ENCODE measurements at places on chromosomes 5 and 9.
A peak's percentile ranks its signal among the peaks of the same experiment; 100 is the strongest.

- no peak for DNase-seq
These were observed 35.8 kb upstream of the MAST4 start for GRCh38 chr5:66560371-66560770.

DNA sequence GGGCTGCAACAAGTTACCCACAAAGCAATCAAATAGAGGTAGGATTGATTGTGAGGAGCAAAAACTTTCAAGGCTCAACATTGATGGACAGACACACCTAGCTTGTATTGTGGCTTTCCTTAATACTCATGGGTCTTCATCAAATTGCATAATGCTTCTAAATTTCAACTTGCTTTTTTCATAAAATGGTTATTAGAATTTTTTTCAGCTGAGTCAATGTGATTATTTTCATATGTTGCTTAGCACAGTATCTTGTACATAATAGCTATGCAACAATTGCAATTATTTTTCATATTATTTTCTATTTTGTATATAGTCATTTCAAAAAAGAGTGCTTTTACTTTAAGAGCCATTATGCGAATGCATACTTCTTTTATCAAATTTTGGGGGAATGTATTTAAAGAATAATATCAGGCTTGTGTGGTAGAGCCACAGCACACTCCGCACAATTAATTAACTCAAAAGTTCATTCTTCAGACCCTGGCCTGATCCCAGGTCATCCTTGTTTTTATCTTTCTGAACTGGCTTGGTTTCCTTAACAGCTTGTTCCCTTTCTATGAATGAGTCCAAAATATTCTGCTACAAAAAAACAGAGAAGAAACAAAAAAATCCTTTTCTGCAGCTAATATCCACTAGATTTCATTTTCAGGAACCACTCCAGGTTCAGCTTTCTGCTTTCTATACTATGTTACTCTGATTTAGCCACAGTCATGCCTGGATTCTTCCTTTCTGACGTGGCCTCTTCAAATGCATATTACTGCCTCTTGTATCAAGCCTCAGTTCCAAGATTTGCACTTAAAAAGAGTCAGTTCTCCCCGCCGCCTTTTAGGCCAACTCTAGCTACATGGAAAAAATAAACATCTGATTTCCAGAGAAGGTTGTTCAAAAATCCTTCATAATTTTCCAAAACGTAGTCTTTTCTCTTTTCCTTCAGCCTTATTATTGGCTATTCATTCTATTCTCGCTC lies 45.3 kb upstream of the CDH9 start:
- DNase-seq: no peak

GRCh38 chr5:139492700-139493192 lies 10.2 kb upstream of the STING1 start:
- no peak for DNase-seq

- no peak for DNase-seq
These were observed 1.3 kb downstream of the DENND1A start for GRCh38 chr9:123928533-123929176.

DNA sequence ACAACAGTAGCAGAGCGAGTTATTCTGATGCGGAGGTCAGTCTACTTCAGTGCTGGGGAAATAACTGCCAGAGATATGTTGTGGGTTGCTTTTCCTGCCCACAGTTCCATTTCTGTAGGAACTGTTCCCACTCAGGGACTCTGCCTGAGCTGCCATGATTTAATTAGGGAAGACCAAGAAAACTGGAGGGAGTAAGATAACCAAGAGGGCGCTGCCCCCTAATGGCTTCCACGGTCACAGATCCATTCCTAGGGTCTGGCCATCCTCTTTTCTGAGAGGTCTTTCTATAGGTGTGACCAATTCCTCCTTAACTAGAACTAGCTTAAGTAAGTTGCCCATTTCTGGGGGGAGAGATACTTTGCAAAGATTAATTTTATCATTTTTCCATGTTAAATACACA lies 125.9 kb downstream of the APBA1 start:
- DNase-seq: peak; percentile 7

GRCh38 chr5:168646335-168646734 lies 67.2 kb upstream of the PANK3 start:
- no peak for DNase-seq

GRCh38 chr9:40884072-40884901 lies 244.2 kb downstream of the FOXD4L6 start:
- no peak for DNase-seq

GRCh38 chr5:140925806-140926442 lies at the start of gene PCDHAC1:
TSS of gene PCDHAC1 (plus strand) at chr5:140926299. CDS start at chr5:140926893, 594 bp downstream.
- no peak for DNase-seq

DNA sequence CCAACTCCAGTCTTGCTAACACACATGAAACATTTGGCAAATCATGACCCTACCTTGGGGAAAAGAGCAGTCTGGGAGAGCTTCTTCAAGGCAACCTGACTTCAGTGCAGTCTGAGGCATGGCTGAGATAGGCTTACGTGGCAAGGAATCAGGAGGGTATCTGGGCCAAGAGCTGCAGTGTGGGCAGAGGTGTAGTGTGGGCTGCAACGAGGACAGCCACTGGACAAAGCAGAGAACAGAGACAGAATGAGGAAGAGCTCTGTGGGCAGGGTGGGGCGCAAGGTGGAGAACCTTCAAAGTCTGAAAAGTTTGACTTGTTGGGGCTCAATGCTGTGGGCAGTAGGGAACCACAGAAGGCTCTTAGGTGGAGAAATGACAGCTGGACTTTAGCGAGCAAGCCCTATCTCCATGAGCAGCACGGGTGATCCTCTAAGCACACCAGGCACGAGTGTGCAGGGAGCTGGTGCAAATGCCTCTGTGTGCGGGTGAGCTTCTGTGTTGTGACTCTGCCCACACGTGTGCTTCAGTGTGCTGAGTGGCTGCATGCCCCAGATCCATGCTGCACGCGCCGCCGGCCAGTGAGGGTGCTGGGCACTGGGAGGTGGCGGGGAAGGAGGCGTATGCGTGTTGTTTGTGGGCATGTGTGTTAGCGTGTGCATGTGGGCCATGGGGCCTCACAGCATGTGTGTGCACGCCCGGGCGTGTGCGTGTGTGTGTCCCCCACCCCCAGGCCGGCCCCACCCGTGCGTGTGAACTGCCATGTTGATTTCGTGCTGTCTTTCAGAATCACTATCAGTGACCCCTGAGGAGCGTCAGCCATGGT lies 23.3 kb downstream of the GOLGA2 start:
- no peak for DNase-seq

- no peak for DNase-seq
These were observed 2.5 kb upstream of the PCDHAC1 start for GRCh38 chr5:140923601-140924000.

DNA sequence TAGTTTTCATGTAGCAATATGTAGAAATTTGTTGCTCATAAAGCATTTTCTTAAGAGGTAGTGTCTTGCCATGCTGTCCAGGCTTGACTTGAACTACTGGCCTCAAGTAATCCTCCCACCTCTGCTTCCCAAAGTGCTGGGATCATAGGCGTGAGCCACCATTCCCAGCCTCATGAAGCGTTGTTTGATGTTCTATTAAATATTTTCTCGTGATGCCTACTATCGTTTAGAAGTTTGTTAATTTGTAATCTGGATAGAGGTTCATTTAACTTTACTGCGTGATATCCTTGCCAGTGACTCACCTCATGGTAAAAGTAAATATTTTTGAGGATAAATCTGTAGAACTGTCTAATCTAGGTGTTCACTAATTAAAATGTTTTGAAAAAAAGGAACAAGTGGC lies 82.6 kb downstream of the VCAN start:
- DNase-seq: no peak

GRCh38 chr9:88721025-88721424 lies 186.0 kb downstream of the NXNL2 start:
- DNase-seq: no peak

GRCh38 chr9:5514617-5515260 lies 4.4 kb downstream of the PDCD1LG2 start:
- DNase-seq: no peak

- no peak for DNase-seq
These were observed at the start of gene UGT3A1 for GRCh38 chr5:35990941-35991611. TSS of gene UGT3A1 (minus strand) at chr5:35991390. CDS start at chr5:35991240, 150 bp downstream.

GRCh38 chr9:89046832-89047231 lies 55.6 kb downstream of the S1PR3 start:
- DNase-seq: no peak

GRCh38 chr9:136147890-136148714 lies 29.4 kb upstream of the TMEM250 start:
- DNase-seq: no peak

DNA sequence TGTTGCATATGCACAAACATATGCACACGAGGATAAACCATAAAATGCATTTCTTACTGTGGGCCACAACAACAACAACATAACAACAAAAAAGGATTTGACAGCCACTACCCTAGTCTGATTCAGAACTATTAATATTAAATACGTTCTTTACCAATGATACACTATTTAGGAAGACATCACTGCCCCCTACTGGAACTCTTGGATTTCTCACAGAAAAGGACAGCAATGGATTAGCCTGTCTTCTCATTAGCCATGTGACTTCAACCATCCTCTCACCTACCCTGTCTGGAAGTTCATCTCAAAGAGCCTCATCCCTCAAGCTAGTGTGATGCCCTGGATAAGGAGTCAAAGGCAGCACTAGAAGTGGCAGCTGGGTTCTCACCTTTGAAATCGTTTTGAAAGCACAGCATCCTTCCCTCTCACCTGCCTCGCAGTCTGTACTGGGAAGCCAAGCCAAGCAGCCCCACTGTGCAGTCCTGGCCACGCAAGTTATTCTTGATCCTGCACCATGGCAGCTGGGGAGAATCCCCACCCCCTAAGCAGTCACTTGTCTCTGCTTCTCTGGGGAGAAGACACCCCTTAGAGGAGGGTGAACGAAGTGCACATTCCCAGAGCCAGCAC lies 64.6 kb downstream of the SH3TC2 start:
- peak; percentile 63 for DNase-seq

GRCh38 chr5:171317230-171317629 lies 8.2 kb downstream of the TLX3 start:
- no peak for DNase-seq

DNA sequence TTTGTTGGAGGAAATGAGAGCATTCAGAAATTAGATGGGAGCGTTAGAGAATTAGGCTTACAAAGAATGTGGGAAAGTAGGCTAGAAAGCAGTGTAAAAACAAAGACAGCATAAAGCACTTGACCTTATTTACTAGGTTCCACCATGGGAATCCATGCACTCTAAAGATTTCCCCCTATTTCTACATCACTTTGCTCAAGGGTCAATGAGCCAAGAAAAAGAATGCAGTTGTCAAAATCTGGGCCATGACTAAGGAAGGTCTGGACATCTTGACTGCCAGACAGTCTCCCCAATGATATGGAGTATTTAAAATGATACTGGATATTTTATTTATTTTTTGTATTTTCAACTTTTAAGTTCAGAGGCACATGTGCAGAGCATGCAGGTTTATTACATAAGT lies 3.4 kb downstream of the TLR4 start:
- DNase-seq: no peak

DNA sequence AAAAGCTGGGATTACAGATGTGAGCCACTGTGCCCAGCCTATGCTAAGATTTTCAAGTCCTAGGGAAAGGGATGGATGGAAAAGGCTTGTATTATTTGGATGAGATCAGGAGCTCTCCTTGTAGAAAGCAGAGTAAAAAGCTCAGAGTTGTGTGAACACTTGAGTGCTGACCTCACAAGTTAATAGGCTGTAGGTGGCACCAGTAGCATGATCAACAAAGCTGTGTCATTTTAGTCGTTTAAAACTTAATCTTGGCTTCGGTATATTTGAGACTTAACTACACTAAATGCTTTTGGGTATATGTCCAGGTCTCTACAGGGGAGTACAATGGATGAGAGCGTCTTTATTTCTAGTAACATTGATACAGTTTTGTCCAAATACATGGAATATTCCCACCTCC lies 264.2 kb downstream of the TMEM38B start:
- DNase-seq: no peak

- no peak for DNase-seq
These were observed 21.6 kb downstream of the RAB14 start for GRCh38 chr9:121179930-121180681.

- no peak for DNase-seq
These were observed 59.0 kb downstream of the CWC27 start for GRCh38 chr5:64827703-64828102.

GRCh38 chr9:137217276-137218211 lies 4.5 kb downstream of the RNF208 start:
- peak; percentile 53 for DNase-seq

GRCh38 chr5:126754609-126755008 lies 22.3 kb upstream of the LMNB1 start:
- no peak for DNase-seq

- no peak for DNase-seq
These were observed 69.5 kb downstream of the RETREG1 start for GRCh38 chr5:16547200-16547842.

GRCh38 chr5:172496671-172497371 lies 42.5 kb upstream of the SH3PXD2B start:
- no peak for DNase-seq

DNA sequence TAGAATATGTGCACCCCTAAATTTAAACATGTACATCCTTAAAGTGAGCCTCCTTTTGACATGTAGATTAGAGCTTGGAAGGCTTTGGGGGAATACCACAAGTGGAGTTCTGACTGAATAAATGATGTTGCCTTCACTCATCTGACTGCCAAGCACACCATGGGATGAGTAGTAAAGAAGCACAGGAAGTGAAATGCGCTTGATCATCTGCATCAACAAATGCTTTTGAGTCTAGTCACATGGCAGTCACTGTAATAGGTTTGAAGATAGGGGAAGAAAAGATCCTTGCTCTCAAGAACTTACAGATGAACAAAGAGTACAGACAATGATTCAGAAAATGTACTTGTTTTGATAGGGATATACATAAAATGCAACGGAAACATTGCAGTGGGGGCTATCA lies 62.0 kb upstream of the STARD4 start:
- DNase-seq: no peak

DNA sequence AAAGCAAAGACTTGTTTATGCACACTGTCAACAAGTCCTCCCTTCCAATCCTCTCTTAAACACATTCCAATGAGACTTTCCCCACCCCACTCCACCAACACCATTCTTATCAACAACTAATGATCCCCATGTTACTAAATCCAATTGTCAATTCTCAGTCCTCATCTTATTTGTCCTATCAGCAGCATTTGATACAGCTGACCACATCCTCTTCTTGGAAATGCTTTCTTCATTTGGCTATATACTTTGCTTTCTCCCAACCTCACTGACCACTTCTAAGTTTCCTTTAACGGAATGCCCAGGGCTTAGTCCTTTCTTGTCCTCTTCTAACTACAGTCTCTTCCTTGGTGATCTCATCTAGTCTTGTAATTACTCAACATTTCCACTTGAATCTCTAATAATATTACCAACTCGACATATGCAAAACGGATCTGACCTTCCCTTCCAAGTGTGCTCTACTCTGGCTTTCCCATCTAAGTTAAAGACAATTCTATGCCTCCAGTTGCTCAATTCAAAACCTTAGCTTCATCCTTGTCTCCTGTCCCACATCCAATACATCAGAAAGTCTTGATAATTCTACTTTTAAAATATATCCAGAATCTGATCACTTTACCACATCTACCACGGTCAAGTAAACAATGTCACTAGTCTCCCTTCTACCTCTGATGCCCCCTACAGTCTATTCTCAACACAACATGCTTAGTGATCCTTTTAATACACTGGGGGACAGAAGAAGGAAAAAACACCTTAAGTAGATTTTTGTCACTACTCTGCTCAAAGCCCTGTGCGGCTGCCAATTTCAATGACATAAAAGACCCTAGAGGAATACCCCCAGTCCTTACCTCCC lies 25.5 kb downstream of the AGTPBP1 start:
- no peak for DNase-seq
